ENCODE measurements at places on chromosomes 7 and 10. TPM values are rescaled to one million over a fixed set of nuclear protein-coding genes. Genes with fewer than 3 reads are reported as not detected.

The TEX36 gene
- total RNA-seq: not detected

The HOXA3 gene
- 14.8 TPM for total RNA-seq

The SPAM1 gene
- total RNA-seq: not detected

The SLC13A4 gene
- total RNA-seq: 1.3 TPM

The FUOM gene
- total RNA-seq: 32.4 TPM

The RAMP3 gene
- total RNA-seq: 0.71 TPM

The PPP1R17 gene
- 27.6 TPM for total RNA-seq

The FGFR2 gene
- total RNA-seq: 43.6 TPM

The CTAGE6 gene
- total RNA-seq: not detected

The OR2A2 gene
- total RNA-seq: not detected

The NUTM2B gene
- total RNA-seq: 5.8 TPM

The FASTK gene
- 68.7 TPM for total RNA-seq

The CTBP2 gene
- 49.5 TPM for total RNA-seq

The FKBP9 gene
- total RNA-seq: 43.7 TPM

The C10orf90 gene
- total RNA-seq: 0.78 TPM

The SOSTDC1 gene
- 0.77 TPM for total RNA-seq

The CBX3 gene
- total RNA-seq: 159 TPM

The SPAG6 gene
- 1.1 TPM for total RNA-seq

The NEUROD6 gene
- 0.77 TPM for total RNA-seq

The ING3 gene
- 30.6 TPM for total RNA-seq

The SHH gene
- 0.07 TPM for total RNA-seq

The ANKRD26 gene
- total RNA-seq: 11.9 TPM

The PRSS37 gene
- total RNA-seq: 0.15 TPM

The IDI2 gene
- total RNA-seq: not detected

The ALOX5 gene
- 0.78 TPM for total RNA-seq

The SEMA3C gene
- total RNA-seq: 48.7 TPM

All from motor neuron (in vitro differentiated cells).